ENCODE measurements at places on chromosomes 2 and 18.

- no peak for DNase-seq
These were observed 28.5 kb upstream of the ACTR2 start for GRCh38 chr2:65199166-65199565.

DNA sequence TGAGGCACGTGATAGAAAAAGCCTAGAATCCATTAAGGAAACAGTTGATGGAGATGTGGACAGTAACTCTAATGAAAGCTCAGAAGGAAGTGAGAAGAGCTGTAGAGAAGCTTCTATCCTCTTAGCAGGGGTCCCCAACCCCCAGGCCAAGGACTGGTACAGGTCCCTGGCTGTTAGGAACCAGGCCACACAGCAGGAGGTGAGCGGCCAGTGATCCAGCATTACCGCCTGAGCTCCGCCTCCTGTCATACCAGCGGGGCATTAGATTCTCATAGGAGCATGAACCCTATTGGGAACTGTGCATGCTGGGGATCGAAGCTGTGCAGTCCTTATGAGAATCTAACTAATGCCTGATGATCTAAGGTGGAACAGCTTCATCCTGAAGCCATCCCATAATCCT lies 8.7 kb upstream of the IMP4 start:
- DNase-seq: no peak

DNA sequence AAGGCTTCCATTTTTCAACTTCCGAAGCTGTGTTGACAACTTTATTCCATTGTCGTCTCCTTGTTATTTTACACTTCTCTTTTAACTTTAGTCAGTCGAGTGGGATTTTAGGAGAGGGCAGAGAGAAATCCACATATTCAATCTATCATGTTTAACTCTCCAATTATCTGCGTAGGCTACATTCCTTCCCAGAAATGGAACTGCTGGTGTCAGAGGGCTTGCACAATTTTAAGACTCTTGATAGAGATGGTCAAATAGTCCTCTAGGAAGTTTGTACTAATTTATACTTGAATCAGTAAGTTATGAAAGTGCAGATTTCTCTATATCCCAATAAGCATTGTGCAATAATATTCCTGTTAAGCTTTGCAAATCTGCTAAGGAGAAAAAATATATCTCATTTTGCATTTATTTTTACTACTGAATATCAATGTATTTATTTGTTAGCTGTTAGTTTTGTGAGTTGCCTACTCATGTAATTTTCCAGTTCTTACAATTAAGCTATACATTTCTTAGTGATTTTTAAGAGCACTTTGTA lies 95.6 kb downstream of the CYP26B1 start:
- DNase-seq: no peak

DNA sequence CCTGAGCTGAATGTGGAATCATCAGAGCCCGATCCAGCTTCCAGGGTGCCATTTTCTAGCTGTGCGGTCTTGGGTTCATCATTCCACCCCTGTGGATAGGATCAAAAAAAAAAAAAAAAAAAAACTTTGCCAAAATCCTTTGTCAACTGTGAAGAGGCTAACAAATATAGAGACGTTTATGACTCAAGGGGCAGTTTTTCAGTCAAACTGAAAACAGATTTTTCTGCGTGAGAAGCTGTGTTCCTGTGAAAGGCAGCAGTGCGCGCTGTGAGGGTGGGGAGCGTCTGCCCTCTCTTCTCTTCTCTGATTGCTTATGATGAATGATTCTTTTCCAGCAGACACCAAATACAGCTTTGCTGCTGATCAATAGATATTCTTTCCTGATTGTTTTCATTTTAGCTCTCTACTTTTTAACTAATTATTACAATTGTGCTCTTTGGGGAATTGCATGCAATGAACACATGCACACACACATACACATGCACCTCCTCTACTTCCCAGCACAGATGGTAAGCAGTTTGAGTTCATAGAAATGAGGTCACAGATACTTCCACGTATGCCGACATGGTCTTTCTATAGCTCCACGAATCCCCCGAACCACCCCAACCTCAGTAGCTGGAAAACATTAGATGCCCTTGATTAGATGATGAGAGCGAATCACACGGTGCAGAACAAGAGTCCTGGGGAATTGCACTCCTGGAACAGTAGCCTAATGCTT lies 175.4 kb downstream of the NRP2 start:
- DNase-seq: no peak

DNA sequence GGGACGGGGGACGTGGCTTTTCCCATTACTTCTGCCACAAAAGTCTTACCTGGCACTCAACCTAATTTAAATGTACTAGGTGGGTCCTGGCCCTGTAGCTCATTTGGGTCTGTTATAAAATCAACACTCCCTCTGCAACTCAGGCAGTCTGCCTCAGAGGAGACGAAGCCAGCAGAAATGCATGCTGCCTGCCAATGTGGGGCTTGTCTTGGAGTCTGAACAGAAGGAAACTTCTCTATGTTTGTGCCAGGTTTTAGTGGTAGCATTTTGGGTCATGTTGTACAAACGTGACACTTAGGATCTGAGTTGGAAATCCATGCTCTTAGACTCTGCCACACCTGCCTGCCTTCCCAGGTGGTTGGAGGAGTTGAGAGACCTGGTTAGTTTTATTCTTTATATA lies 292.5 kb upstream of the FAM98A start:
- DNase-seq: no peak

GRCh38 chr2:152466980-152467676 lies 132.2 kb downstream of the FMNL2 start:
- no peak for DNase-seq

DNA sequence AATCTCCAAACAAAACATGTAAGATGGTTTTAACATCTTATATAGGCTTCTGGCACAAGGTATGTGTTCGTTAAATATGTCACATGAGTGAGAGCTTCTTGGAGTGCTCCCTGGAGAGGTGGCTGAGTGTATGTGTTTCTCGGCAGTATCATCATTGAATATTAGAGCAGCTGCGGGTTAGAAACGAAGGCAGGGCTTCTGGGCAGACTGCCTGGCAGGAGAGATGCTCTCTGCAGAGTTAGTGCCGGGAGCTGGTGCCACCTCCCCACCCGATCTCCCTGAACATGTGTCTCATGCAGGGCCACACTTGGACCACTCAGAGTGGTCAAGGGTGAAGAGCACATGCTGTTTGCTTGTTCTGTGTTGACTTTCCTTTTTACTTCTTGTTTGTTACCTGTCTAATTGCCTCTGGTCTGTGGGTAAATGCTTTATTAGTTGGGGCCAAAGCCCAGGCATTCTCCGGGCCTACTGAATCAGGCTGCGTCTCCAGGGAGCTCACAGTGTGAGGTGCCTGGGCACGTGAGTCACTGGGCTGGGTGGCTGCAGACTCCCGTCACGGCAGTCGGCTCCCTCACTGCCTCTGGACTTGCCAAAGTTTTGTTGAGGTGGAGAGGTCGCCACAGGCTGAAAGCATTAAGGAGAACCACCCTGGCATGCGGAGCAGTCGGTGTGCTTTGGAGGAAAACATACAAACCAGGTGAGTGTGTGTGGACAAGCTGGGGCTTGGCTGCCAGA lies 246.6 kb downstream of the FHOD3 start:
- peak; percentile 59 for DNase-seq

GRCh38 chr2:19746611-19747309 lies 155.0 kb downstream of the TTC32 start:
- DNase-seq: no peak

DNA sequence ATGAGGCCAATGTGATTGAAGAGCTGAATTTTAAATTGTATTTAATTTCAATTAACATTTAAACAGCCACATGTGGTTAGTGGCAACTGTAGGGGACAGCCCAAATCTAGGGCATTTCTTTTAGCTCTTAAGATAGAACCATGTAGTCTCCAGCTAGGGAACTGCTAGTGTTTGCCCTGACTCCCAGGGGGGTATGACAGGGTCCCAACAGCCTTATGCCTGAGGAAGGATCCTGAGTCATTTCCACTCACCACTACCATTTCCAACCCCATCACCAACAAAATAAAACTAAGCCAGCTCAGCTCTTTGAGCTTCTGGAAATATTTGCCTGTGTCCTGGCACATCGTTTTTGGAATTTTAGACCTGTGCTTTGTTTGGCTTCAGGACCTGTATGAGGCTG lies 13.7 kb upstream of the GMCL1 start:
- no peak for DNase-seq

DNA sequence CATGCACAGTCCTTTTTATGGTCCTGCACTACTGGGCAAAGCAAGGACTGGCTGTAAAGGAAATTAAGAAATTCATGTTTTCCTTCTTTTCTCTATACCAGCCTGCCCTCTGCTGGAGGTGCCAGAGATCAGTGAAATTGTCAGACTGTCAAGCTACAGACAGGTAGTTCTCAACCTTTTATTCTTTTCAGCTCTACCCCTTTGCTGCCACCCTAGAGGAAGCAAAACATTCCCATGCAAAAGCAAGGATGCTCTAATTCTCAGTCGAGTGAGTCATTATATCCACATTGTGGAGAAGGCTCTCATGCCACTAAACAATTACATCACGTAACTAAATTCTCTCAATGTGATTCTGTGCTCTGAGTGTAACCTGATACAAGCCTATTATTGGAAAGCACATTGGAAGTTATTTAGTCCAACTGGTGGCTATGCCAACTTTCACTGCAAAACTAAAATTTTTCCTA lies 25.0 kb upstream of the RAPGEF4 start:
- DNase-seq: peak; percentile 51

DNA sequence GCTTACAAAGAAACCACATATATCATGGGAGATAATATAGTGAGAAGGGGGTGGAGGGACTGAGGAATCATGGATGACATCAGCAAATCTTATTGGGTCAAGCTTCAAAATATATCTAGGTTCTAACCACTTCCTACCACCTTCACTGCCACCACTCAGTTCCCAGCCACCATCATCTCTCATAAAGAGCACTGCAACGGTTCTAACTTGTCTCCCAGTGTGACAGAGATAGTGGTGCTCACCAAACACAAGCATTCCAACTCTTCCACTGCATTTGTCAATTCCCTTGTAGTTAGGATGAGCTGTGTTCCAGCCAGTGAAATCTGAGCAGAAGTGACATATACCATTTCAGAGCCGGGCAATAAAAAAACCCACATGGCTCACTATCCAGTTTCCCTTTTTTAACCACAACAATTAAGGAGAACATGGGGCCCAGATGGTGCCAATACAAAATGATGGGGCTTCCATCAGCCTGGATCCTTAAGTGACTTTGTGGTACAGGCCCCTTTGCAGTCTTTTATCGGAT lies 318.1 kb downstream of the NBAS start:
- no peak for DNase-seq

DNA sequence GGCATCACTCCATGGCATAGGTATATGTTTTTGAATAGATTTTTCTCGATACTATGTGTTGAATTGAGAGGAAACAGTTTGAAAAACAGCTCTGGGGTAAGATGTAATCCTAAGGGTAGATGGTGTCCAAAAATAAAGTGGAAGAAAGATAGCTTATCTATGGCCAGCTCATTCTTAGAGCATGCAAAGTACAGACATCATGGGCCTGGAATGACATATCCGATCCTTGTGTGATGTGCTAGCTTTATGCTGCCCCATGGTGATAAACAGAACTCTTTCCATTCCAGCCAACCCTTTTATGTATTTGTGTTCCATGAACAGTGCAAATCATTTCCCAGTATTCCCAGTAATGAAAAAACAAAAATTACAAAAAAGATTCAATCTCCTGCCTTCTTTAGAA lies 390.2 kb upstream of the NXPH2 start:
- DNase-seq: no peak

- DNase-seq: peak; percentile 75
These were observed 145.7 kb downstream of the NUP35 start for GRCh38 chr2:183269956-183270355.

DNA sequence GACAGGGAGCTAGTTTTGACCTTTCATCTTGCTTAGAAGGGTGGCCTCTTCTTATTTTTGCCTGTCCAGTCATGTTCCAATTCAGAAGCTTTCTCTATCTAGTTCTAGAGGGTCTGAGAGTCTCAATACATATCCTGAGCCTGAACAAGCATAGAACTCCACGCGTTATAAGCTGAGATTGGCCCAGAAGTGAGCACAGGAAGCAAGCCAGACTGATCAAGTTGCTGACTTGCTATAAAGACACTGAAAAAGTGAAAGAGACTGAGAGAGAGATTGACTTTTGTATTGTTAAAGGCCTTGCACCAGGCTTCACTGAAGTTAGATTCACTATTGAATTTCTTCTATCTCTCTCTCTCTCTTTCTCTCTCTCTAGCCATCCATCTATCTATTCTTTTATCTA lies 142.7 kb upstream of the DOCK10 start:
- no peak for DNase-seq

DNA sequence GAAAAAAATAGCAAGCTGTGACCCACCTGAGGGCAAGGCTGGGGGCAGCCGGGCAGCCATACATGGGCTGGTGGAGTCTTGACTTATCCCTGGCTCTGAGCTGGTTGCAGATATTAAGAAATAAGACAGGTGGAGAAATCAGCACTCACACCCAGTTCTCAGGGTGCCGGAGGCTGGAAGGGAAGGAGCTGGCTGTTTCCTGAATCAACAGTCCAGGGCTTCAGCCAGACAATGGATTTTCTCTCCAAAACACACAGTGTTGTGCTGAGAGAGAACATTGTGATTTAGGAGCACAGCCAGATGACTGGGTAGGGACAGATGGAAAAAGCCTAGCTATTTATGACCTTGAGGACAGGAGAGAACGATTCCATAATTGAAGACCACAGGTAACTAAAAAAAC lies 208.8 kb downstream of the LDLRAD4 start:
- no peak for DNase-seq

- DNase-seq: no peak
These were observed 375.1 kb upstream of the KCNH7 start for GRCh38 chr2:163213661-163214081.

- no peak for DNase-seq
These were observed 15.5 kb downstream of the RPIA start for GRCh38 chr2:88707003-88707402.

DNA sequence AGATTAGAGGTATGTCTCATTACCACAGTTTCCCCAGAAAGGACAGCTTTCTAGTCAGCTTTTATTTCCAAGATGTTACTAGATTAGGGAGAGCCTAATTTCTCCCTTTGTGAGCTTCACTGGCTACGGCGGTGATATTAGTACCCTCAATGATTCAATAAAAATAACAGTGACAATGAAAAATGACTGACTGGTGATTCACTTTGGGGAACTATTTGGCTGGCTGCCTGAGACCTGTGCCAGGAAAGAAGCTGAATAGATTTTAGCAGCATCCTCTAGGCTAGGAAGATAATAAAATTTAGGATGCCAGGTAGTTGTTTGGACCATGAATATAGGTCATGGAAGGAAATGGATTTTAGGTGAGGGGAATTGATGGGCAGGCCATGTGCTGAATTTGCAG lies 178.7 kb downstream of the FMNL2 start:
- DNase-seq: peak; percentile 71

DNA sequence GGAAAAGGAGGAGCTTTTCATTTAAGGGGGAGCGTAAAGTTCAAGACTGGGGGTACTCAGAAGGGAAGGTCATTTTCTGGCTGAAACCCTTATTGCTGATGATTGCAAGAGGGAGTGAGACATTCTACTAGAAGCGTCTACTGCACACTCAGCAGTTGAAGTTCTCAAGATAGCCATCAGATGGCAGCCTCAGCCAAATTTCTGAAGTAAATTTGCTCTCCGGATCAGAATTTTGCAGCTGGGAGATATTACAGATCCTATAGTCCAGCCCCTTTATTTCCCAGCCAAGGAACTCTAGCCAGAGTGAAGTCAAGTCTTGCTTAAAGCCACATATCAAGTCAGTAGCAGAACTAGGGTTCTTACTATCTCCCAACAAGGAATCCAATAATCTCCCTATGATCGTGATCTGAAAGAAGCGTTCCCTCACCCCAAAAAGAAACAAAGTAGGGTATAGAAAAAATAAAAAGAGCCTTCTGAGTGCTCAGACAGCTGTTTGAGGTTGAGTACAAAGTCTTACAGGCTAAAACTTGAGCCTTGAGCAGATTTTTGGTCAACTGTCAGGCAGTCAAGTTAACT lies 24.0 kb downstream of the RAX start:
- peak; percentile 22 for DNase-seq

GRCh38 chr2:14127765-14128164 lies 504.8 kb upstream of the LRATD1 start:
- DNase-seq: no peak
